ENCODE measurements at places on chromosomes 1 and 21.
A peak's percentile ranks its signal among the peaks of the same experiment; 100 is the strongest.

DNA sequence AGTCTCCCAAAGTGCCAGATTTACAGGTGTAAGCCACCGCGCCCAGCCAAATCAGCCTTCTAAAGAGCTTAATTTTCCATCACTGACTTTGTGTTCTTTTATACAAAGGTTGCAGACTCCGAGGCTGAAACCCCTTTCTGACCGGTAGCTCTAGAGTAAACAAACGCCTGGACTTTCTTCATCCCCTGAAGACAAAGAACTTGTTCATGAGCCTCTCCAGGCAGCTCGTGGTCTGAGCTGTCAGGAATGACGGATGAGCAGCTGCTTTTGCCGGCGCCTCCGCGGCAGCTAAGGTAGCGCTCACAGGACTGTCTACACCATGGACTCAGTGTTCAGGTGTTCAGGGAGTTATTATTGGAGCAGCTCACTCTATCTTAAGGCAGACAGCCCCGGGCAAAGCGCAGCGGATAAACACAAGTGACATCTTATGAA, 128.5 kb upstream of the ERRFI1 start:
- no peak for DNase-seq

- DNase-seq: no peak
These were observed 6.2 kb downstream of the ITPKB start for GRCh38 chr1:226732856-226733291.

GRCh38 chr1:230977761-230978490, 735 bp downstream of the TTC13 start:
- DNase-seq: peak; percentile 38

- DNase-seq: no peak
These were observed 47.1 kb upstream of the PLA2G2C start for GRCh38 chr1:20233394-20233793.

Data from CD4-positive, alpha-beta T cell (primary cell).